ENCODE measurements at places on chromosomes 3 and 15.

DNA sequence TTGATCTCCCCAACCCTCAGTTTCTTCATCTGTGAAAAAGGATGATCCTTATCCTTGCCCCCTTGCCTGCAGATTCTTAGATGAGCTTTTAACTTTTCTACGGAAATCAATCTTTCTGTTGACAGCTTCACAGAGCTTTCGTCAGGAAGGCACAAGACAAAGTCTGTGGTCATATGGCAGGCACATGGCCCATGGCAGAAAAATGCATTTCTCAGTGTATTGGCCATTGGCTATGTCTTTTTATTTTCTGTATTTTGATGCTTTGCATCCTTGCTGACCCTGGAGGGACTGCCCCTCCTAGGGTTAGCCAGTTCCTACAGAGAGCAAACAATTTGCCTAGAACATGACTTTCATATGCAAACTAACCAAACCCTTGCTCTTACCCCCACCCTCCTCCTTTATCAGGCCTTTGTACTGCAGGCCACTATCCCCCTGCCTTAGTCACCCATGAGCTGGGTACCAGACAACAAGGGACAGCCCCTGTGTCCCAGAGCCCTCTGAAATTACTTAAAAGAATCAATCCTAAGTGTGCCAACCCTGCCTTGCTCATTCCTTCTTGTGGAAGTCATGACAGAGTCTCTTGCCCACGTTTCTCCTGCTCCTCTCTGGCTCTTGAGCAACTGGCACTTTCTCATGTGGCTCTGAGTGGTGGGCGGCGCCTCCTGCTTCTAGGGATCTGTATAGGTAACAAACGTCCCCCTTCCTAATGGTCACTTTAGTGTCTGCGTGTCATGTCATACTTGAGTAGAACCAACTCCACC lies 24.1 kb upstream of the NOX5 start:
- DNase-seq, result no peak

- DNase-seq, result no peak
These were observed 24.4 kb downstream of the PIK3CA start for GRCh38 chr3:179172546-179172945.

- no peak for DNase-seq
These were observed 16.6 kb downstream of the TMOD3 start for GRCh38 chr15:51846066-51846462.

GRCh38 chr3:152554980-152555379 lies 280.0 kb upstream of the P2RY1 start:
- DNase-seq, result no peak

DNA sequence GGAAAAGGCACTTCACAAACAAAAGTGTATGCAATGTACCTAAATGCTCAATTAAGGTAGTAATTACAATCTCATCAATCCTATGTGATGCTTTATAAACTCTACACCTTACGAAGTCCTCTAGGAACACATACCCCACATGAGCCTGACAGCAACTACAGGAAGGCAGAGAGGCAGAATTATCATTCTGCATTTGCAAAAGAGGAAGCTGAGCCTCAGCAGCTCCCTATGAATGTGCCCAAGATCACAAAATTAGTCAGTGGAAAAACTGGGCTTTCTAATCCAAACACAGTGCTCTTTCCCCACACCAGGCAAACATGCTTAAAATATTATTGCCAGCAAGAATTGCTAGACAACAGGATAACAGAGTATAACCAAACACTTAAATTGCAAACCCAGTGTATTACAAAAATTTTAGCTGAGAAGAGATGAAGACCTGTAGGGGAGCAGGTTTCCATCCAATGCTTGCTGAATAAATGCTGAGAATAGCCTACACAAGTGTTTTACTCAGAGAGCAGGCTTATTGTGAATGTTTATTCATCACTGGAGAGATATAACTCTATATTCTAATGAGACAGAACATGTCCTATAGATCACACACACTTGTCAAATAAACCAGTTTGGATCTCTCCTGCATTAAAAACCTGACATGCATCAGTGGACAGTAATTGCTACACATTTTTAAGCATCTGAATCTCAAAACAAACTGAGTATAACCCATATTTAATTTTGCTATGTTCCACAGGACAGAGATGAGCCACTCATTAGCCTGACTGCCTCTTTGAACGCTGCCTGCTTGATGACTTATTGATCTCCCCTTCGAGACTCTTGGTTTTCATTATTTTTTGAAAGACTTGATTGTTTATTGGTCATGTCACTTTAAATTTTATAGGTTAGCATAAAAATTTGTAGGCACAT lies 62.2 kb downstream of the PLCH1 start:
- DNase-seq, result no peak

- DNase-seq, result no peak
These were observed 209.2 kb downstream of the FEZF2 start for GRCh38 chr3:62164196-62164595.

GRCh38 chr15:70835415-70835814 lies 18.5 kb downstream of the LARP6 start:
- DNase-seq, result no peak

DNA sequence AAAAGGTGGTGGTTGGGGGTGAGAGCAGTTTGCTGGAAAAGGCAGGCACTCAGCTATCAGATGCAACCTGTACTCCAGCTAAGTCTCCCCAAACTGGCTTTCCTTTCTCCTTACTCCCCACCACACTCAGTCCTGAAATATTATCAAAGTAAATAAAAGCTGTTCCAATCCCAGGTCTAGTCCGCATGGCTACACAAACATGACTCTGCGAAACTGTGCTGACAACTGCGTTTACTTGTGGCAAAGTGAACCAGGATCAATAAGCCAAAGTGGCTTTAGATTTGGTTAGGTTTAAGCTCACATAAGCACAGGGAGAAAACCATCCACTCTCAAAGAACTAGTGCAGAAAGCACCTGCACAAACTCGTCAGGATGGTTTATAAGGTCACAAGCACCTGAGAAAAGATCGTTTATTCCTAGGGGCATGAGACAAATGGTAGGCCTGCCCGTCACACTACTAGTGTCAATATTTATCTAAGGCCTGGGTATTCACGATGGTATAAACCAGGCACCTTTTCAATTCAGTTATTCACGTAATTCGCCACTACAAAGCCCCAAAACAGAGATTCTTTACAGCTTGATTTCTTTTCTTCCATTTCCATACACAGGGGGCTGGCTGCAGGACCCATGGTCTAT lies 25.3 kb downstream of the LRIG1 start:
- no peak for DNase-seq

DNA sequence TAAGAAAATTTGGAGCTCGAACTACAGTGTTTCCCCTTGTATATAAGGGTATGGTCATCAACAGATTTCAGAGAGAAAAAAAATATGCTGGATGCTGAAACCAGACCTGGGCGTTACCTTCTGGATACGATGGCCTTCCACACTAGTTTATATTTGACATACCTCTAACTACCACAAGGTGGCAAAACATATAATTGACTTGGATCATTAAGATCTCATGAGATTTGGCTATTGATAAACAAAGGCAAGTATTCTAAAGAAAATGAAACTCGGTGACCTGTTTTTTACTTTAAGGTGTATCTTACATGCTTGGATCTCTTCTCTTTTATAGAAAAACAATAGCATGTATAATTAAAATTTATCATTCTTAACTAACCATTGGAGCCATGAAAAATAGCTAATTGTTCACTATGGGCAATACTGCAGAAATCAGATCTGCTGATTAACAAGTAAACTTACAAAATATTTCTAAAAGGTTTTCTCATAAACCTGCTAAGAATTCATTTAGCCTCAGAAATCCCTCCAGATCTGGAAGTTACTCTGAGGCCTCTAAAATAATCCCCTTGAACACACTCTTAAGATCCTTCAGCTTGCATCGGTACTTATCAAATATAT lies 300.6 kb upstream of the KCNH8 start:
- peak; percentile 40 for DNase-seq

DNA sequence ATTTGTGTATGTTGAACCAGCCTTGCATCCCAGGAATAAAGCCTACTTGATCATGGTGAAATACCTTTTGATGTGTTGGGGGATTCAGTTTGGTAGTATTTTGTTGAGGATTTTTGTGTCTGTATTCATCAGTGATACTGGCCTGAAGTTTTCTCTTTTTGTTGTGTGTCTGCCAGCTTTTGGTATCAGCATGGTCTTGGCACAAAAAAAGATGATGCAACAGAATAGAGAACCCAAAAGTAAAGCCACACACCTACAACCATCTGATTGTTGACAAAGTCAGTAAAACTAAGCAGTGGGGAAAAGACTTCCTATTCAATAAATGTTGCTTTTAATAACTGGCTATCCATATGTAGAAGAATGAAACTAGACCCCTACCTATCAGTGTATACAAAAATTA lies 77.6 kb downstream of the TCF12 start:
- DNase-seq, result no peak

DNA sequence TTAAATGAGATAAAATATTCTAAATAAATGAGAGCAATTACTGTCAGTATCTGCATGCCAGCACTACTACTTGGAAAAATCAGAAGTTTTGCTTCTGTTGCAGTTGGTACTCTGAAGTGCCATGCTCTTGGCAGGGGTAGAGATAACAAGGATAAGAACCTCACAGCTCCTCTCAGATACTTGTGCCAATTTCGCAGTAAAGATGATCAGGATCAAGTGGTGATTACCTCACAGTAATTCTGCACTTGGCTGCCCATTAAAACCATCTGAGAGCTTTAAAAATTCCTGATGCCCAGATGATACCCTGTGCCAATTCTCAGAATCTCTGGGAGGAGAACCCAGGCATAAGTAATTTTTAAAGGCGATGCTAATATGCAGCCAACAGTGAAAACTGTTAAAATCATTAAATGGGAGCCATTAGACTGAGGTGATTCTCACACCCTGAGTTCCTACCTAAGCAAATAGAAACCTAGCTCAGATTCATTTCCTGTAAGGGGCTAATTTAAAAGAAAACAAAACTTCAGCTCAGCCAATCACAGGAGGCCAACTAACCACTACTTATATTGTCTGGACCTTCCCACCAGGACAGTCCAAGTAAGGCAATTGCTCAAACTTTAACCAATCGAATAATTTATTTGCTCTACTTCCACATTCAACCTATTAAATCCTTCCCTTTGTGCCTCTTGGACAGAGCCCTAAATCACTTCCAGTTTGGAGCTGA lies 171.2 kb downstream of the KCNMB2 start:
- DNase-seq, result no peak

DNA sequence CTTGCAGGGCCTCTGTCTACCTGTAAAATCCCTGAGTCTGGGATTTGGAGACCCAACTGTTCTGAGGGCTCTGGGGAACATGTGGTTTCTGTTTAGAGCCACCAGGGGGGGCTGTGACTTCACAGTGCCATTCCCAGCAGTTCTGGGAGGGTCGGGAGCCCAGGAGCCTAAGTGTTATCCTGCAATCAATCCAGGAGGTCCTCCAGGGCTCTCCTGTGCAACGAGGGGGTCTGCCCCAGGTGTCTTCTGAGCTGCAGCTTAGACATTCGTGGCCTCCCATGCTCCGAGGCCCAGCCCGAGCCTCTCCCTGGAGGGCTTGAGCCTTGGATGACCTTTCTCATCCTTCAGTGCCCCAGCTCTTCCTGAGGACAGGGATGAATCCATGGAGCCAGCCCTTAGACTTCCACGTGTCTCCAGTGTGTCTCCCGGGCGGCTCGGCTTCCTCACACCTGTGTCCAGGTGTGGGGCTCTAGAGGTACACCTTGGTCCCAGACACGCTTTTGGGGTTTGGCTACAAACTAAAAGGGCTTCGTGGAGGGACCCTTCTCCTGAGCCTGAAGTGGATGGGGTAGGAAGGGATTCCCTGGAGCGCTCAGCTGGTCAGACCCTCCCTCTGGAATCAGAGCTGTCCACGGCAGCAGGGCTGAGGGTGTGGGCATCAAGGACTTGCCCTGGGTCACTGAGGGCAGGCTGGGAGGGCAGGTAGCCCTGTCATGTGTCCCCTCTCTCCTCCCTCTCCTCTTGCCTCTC lies 20.3 kb upstream of the ABTB1 start:
- peak; percentile 51 for DNase-seq

DNA sequence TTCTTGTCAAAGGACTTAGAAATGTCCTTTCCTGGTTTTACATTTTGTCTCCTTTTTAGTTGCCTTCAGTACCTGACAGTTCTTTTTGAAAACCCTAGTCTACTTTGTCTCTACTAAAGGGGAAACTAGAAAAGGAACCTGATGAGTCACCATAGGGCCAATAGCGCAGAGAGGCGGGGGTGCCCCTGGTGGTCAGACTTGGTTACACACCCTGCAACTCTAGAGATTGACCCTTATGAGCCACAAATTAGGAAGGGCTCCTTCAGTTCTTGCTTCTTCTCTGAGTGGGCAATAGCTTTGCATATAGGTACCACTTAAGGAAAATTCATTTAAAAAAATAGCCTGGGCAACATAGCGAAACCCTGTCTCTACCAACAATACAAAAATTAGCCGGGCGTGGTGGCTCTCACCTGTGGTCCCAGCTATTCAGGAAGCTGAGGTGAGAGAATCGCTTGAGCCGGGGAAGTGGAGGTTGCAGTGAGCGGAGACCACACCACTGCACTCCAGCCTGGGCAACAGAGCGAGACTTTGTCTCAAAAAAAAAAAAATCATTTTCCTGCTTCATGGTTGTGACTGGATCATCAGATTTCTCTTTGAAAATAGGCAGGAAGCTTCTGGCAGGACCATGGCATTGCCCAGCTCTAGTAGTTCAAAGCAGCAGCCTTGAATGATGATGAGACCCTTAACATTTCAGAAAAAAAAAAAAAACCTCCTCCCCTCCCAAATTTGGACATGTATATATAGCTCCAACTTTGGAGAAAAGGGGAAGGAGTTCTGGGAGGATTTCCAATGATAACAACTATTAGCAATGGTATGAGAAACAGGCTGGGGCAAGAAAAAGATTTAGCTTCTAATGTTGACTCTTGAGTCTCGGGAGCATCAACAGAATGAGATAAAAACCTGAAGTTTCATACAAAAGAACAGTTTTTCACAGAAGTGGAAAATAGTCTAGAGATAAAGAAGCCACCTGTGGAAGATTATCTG lies 45.2 kb upstream of the RASA2 start:
- peak; percentile 78 for DNase-seq

DNA sequence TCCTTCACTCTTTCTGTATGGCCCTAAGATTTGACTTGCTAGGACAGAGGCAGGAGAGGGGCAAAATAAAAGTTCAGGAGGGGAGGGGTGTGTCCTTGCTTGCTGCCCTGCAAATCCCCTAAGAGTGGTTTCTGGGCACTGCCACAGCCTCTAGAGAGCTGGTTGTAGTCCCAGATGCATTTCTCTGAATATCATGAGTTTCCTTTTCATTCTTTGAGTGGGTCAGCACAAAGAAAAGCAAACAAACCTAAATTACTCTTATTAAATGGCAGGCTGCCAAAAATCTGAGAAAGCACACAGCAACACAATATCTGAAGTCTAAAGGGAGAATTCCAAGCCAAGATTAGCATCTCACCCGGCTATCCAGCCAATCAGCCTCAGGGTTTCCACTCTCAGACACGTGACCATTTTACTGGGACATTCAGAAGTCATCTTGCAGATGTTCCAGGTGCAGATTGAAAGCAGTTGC lies 919.3 kb downstream of the TUSC7 start:
- DNase-seq, result no peak

GRCh38 chr3:107275511-107275910 lies 101.7 kb upstream of the CCDC54 start:
- DNase-seq, result no peak

GRCh38 chr3:195885036-195885891 lies 23.1 kb downstream of the TNK2 start:
- no peak for DNase-seq

GRCh38 chr3:8581806-8582445 lies 62.7 kb downstream of the SSUH2 start:
- no peak for DNase-seq

Data from SW 1271 (cell line).